ENCODE measurements at places on chromosomes 12 and 14.

- DNase-seq = no peak
Measured at GRCh38 chr12:22609501-22609900, 15.5 kb upstream of the ETNK1 start.

- no peak for DNase-seq
Measured at GRCh38 chr12:5076761-5077160, 33.1 kb downstream of the KCNA5 start.

GRCh38 chr14:43119672-43120071 is 1387.4 kb downstream of the FSCB start:
- no peak for DNase-seq

DNA sequence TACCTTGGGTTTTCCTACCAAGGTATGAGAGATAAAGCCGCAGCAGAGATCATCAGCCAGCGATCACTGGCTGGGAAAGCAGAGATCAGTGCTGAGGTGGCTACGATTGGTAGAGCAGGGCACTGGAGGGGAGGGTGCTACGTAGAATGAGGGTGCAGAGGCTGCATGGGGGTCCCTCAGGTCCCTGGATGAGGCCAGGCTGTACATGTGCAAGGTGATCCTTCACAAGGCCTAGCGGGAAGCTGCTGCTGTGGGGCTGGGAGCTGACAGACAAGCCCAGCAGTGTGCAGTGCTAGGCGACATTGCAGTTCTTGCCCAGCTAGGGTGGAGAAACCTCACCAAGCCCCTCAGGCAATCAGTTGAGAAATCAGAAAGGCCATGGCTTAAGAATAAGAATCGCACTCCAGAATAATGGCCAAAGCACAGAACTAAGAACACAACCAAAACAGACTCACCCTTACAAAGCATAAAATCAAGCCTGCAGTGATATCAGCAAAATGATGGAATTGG is 37.2 kb upstream of the GPR132 start:
- DNase-seq = no peak

GRCh38 chr14:95609398-95609990 is 74.6 kb downstream of the GLRX5 start:
- no peak for DNase-seq

DNA sequence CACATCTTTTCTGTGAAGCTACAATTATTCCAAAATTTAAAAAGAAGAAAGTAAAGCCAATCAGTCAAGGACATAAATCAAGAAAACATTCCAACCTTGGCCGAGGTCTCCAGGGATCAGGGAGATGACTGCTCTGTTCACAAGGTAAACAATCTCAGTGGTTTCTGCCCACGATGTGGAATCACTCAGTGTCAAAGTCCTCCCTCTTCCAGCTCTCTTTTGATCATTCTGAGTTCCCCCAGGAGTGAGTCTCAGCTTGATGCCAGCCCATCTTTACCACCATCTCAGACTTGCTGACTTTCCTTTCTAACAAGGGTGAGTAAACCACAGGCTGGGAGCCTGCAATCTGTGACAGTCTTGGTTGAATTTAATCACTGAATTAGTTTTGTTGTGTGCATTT is 4.8 kb upstream of the SERPINA9 start:
- no peak for DNase-seq
